Cerebellar nuclear complex (tissue), 1 donor: ENCODE measurements at places on chromosomes 16 and 17.

GRCh38 chr16:79717333-79718137, 117.0 kb upstream of the MAF start:
- DNase-seq, result no peak

- DNase-seq, result no peak
Observed at GRCh38 chr16:81558444-81559175, 114.0 kb downstream of the CMIP start.

DNA sequence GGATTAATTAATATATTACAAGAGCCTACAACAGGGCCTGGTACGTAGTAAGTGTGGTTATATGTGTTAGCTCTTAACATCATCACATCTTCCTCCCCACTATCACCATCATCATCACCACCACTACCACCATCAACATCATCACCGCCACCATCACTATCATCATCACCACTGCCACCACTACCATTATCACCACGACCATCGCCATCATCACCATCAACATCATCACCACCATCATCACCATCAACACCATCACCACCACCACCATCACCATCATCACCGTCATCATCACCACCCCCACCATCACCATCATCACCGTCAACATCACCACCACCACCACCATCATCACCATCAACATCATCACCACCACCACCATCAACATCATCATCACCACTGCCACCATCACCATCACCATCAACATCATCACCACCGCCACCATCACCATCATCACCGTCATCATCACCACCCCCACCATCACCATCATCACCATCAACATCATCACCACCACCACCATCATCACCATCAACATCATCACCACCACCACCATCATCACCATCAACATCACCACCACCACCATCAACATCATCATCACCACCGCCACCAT, 7.8 kb upstream of the IL4R start:
- DNase-seq, result no peak

DNA sequence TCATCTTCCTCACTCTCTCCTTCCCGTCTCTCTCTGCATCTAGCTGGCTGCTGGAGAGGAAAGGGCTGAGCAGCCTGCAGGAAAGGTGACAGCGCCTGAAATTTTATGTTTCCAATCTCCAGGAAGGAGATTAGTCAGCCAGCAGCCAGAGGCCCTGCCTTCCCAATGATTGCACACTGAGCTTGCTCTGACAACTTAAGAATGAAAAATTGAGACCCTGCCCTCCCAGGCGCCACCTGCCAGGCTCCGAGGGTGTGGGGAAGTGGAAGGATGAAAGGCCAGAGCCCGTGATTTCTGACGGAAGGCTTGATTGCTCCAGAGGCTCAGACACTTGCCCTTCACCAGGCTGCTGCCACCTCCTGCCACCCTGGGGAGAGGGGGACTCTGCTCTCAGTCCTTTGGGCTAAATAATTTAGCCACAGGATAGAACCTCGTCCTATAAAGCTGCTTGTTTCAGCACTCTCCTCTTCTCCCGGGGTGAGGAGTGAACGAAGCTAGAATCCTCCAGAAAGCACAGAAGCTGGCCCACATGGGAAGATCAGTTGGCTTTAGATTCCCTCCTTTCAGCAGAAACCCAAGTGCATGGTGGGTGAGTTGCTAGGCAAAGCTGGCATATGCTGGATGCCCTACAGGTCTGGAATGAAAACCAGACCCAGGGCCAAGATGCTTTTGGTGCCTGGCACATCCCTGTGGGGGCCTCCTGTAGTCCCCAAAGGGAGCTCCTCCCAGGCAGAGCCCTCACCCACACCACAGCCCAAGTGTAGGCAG, 33.5 kb downstream of the GRIN2C start:
- DNase-seq, result no peak

DNA sequence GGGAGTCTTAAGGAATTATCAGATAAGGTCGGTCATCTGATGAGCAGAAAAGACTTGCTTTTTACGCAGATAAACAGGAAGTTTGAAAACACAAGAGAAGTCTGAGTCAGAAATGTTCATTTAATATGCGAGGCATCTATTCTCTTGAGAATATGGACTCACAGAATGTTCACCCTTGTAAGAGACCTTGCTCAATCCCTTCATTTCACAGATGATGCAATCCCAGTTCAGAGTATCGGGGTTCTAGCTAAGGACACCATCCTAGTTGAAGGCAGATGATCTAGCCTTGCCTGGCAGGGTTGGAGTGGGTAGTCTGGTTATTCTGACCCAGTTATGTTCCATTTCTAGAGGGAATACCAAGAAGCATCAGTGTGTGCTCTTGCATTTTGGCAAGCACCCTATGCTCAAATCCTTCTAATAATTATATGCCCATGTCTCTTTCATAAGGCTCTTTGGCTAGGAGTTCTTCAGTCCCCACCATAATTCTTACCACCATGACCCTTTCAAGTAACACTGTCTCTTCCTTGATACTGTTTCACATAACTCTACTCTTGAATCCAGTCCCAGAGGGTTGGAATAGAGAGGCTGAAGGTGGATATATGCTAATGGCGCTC, 42.5 kb downstream of the YPEL2 start:
- DNase-seq, result no peak
